ENCODE measurements at places on chromosomes 6 and 20. TPM values are rescaled to one million over a fixed set of nuclear protein-coding genes. Genes with fewer than 3 reads are reported as not detected.

GRCh38 chr6:62119401-62119800 lies 166.6 kb downstream of the KHDRBS2 start:
- no peak for DNase-seq

- no peak for DNase-seq
Observed at GRCh38 chr6:15796130-15796771, 133.4 kb upstream of the DTNBP1 start.

- DNase-seq, result no peak
Observed at GRCh38 chr20:35307666-35308653, 15.7 kb upstream of the FAM83C start.

The MMP24 gene
- 0.09 TPM for total RNA-seq

Measured in left colon (tissue), 2 donors.